ENCODE measurements at places on chromosomes 2 and 18. TPM values are rescaled to one million over a fixed set of nuclear protein-coding genes. Genes with fewer than 3 reads are reported as not detected.

Gene TTR
- not detected for total RNA-seq

DNA sequence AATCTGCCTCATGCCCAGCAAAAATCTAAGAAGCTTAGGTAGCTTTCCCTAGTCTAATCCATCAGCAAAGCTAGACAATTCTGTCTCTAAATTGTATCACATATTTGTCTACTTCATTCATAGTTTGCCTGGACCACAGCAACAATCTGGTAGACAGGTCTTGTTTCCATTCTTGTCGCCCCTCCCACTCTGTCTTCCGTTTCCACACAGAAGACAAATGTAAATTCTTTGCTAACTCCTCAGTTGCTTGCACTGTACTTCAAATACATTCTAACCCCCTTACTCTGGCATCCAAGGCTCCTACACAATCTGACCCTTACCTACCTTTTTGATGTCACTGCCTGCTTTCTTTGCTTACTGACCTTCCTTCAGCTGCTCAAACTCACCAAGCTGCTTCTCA lies 40.1 kb downstream of the THUMPD2 start:
- H3K4me3 ChIP-seq: no peak overlapping the region
- H3K4me1 ChIP-seq: peaks cover 13% of the 10 kb centered on the region
- peaks cover 3% of the 10 kb centered on the region for H3K36me3 ChIP-seq
- no peaks in the 10 kb centered on the region for H3K27me3 ChIP-seq

Gene ACMSD
- not detected for total RNA-seq

- no peak overlapping the region for H3K4me3 ChIP-seq
- no peaks in the 10 kb centered on the region for H3K27me3 ChIP-seq
- H3K36me3 ChIP-seq: no peaks in the 10 kb centered on the region
- no peak overlapping the region for H3K27ac ChIP-seq
- no peak for DNase-seq
Measured at GRCh38 chr18:47163241-47163640, 12.9 kb downstream of the IER3IP1 start.

- DNase-seq: no peak
- no peaks in the 10 kb centered on the region for H3K36me3 ChIP-seq
- no peak overlapping the region for H3K27ac ChIP-seq
- no peak overlapping the region for H3K4me3 ChIP-seq
- no peaks in the 10 kb centered on the region for H3K27me3 ChIP-seq
Measured at GRCh38 chr18:32315881-32316280, 126.0 kb downstream of the MEP1B start.

Gene SERPINB8
- total RNA-seq: 0.34 TPM

- H3K4me3 ChIP-seq: no peak overlapping the region
- peaks cover 15% of the 10 kb centered on the region for H3K4me1 ChIP-seq
- no peak overlapping the region for H3K27ac ChIP-seq
- H3K27me3 ChIP-seq: no peaks in the 10 kb centered on the region
Measured at GRCh38 chr2:175468431-175469098, 287.1 kb upstream of the ATP5MC3 start.

Gene CKAP2L
- 28.2 TPM for total RNA-seq

DNA sequence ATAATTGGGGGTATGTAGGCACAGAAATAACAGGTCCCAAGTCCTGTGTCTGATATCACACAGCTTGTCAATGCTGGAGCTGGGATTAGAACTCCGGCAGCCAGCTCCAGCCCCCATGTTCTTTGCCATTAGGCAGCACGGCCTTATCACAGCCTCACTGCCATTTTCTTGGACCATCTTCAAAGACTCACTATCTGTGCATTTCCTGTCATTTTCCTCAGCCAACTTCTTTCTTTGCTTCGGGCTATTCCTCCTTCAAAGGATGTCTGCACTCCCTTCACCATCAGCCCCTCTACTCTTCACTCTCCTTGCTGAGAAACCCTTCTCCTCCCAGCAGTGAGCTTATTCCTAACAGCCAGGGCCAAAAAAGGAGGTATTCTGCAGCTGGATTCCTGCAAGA lies 139.6 kb downstream of the GALNT14 start:
- H3K27ac ChIP-seq: no peak overlapping the region
- no peaks in the 10 kb centered on the region for H3K27me3 ChIP-seq
- DNase-seq: no peak
- H3K4me1 ChIP-seq: peaks cover 7% of the 10 kb centered on the region
- H3K36me3 ChIP-seq: no peaks in the 10 kb centered on the region
